Hypothalamus (tissue), 51 donors: ENCODE measurements at places on chromosomes 5 and 9.

- DNase-seq, result peak; percentile 54
These were observed 100.4 kb downstream of the TTLL11 start for GRCh38 chr9:121992571-121993212.

DNA sequence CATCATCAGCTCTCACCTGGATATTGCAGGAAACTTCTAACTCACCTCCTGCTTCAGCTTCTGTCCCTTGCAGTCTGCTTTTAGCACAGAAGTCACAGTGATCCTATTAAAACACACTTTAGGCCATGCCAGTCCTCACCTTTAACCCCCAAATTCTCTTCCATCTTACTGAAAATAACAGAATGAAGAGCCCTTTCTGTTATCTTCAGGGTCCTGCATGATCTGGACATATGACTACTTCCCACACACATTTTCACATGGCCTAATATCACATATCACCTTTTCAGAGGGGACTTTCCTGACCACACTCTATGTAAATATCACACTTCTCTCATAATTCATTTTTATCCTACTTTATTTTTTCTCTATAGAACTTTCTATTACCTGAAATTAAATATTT is 550.6 kb upstream of the CLINT1 start:
- DNase-seq, result no peak

DNA sequence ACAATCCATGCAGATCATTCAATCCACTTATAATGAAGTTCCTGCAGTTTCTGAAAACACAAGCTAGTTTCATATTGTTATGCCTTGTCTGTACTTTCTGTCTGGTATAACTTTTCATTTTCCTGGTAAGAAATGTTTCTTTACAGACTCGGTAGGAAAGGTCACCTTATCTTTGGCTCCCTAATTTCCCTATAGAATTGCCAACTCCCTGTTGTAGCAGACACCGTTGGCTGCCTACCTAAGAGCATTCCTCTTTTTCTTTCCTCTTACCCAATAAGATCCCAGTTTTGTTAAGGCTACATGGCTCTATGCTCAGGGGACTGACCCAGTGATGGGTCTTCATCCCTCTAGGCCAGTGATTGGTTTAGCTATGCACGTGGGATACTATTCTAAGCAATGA is 6.2 kb upstream of the ARHGEF37 start:
- DNase-seq, result no peak

GRCh38 chr9:71766663-71767062 is 1.6 kb downstream of the CEMIP2 start:
- no peak for DNase-seq

- DNase-seq, result no peak
These were observed 585.7 kb upstream of the ZNF608 start for GRCh38 chr5:125331987-125332598.

DNA sequence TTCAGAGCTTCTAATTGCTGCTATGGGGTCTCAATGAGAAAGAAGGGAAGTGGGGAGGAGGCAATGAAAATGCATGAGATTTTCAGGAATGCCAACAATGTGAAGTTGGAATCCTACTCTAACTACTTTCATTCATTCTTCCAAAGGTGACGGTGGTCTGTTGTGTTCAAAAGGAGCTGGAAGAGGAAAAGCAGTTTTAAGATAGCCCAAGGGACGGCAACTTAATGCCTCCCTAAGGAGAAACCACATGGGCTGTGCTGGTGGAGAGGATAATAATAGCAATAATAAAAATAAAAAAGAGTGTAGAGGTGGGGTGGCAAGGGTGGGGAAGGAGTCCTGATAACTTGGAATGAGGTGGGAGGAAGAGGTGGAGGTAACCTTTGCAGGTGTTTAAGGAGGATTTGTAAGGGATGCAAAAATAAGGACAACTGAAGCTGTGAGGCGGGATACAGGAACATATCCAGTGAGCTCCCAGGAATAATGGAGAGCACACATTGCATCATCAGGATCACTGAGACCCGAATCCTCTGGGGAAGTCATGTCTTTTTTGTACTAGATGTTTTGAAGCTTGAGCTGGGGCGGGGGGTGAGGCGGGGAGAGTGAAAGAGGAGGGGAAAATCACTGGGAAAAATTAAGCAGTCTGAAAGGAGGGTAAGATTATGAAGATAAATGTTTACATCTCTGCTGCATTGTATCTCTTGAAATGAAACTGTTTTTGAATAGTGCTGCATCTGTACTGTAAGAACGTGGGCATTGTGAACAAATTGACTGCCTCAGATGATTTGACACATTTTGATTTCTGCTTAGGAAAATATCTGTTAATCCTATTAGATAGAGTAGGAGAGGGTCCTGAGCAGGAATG is 120.1 kb upstream of the TMEM161B start:
- DNase-seq, result no peak
